ENCODE measurements at places on chromosomes 1 and 21. TPM values are rescaled to one million over a fixed set of nuclear protein-coding genes. Genes with fewer than 3 reads are reported as not detected.

DNA sequence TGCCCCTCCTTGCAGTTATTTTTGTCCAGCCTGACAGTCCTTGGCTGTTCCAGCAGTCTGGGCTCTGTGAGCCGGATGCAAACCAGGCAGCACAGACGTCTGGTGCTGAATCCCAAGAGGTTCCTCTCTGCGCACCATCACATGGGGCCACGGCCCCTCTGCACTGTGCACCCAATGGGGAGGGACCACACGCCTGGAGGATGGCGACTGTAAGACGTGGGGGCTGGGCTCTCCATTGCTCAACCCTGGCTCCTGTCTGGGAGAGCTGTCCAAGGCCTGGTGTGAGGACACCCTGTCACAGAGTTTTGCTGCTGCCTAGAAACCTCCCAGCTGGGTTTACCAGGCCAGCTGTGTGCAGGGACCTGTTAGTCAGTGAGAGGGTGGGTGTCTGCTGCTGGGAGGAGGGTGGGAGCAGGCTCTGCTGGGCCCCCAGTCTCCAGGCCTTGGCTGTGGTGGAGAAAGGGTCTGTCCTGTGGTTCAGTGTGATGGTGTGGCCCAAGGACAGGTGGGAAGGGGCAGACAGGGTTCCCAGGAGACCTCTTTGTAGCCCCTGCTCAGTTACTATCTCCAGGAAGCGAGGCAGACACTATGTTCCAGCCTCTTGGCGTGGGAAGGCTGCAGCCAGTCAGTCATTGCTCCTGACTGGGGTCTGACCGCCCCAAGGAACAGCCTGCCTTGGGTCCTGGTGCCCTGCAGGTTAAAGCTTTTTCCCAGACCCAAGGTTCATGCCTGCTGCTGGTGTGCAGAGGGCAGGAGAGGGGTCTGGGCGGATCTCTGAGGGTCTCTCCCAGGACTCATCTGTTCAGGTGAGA lies 13.8 kb downstream of the HEYL start:
- no peak for DNase-seq

SLC2A5 gene
- 0.34 TPM for total RNA-seq

GRCh38 chr21:45870421-45870820 lies 111.1 kb upstream of the COL6A1 start:
- no peak for DNase-seq

GRCh38 chr1:166031932-166032571 lies 134.7 kb downstream of the FAM78B start:
- no peak for DNase-seq

CR1L gene
- 0.14 TPM for total RNA-seq

SNAPIN gene
- 60.8 TPM for total RNA-seq

RBBP4 gene
- total RNA-seq: 244 TPM

GPR3 gene
- total RNA-seq: 0.51 TPM

- no peak for DNase-seq
Observed at GRCh38 chr21:35042836-35043235, 6.3 kb downstream of the RUNX1 start.

All from dermis blood vessel endothelial cell (primary cell).